ENCODE measurements at places on chromosomes 11 and 22. TPM values are rescaled to one million over a fixed set of nuclear protein-coding genes. Genes with fewer than 3 reads are reported as not detected.

The NNMT gene
- 133 TPM for total RNA-seq

The TSSK2 gene
- not detected for total RNA-seq

The ALG8 gene
- total RNA-seq: 20.9 TPM

The ARHGAP42 gene
- 7.5 TPM for total RNA-seq

The C11orf65 gene
- not detected for total RNA-seq

The UBQLN3 gene
- not detected for total RNA-seq

The RHOG gene
- 8.1 TPM for total RNA-seq

Measured in dermis microvascular lymphatic vessel endothelial cell (primary cell).